ENCODE measurements at places on chromosomes 12 and 14.

DNA sequence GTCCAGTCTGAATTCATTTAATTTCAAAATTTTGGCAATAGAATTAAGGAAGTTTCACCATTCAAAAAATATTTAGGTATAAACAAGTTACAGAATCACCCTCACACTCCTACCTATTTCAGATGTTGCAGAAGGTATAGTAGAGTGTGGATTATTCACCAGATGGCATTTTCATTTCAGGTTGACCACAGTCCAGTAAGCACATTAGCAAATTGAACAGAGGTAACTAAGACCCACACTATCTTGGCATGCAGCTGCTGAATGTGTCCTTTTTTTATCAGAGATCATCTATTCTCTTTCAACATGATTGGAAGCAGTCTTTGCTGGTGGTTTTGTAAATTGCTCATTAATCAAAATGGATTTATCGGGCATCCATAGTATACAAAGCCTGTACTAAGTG is 151.8 kb upstream of the GARIN6 start:
- DNase-seq, result no peak

DNA sequence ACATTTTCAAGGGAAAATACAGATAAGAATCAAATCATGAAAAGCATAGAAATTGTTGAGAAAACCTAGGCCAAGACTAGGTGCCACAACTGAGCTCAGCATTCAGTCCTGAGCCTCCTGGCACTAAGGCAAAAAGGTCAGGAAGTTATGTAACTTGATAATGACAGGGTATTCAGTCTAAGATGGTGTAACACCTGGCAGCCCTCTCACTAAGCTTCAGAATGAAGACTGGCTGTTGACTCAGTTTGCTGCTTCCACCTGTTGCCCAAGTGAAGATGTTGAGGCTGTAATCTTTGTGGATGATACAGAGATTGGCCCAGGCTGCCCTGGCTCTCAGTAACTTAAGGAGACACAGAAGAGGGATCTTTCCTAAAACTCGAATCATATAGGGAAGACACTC is 19.6 kb downstream of the PROX2 start:
- no peak for DNase-seq

DNA sequence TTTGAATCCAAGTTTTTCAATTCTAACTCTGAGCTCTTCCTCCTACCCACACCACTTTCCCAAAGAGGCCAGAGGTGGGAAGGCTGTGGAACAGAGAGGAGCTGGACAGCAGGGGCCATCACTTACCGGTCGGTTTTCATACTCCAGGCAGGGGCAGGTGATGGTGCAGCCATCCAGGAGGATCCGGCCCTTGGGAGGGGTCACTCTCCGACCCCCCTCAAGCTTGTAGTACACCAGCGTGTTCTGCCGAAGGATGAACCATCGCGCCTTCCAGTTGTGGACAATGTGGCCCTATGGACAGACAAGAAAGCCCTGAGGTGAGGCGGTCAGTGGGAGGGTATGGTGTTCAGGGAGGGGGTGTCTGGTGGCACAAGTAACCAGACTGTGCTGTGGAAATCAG is 14.4 kb downstream of the PLEK2 start:
- no peak for DNase-seq

GRCh38 chr12:7206691-7207090 is 17.2 kb downstream of the PEX5 start:
- DNase-seq, result no peak

DNA sequence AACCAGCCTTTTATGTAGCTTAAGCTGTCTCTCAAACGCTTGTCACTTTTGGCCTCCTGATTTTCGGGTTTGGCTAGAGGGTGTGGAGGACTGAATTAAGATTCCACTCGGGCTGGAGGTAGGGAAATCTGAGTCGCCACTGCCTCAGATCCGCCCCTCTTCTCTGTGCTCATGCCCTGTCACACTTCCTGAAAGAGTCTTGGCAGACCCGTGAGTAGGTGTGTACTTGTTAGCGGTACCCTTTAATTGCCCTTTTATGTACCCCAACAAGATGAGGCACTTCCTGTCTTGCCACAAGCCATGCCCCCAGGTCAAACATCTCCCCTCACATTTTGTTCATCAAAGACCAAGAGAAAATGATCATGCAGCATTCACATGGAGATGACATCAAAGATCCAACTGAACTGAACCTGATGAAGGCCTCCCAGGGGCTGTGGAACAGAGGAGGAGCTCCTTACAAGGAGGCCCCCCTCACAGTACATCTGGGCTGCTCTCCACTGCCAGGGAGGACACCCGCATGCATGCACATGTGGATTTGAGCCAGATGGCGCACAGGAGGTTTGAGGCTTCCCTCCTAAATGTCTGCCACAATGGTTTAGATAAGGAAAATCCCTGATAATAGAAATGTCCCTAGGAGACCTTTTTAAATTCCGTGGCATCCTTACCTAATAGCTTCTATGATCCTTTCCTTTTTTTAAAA is 86.5 kb upstream of the CDKN3 start:
- no peak for DNase-seq

GRCh38 chr14:84806622-84807021 is 723.3 kb upstream of the FLRT2 start:
- no peak for DNase-seq

DNA sequence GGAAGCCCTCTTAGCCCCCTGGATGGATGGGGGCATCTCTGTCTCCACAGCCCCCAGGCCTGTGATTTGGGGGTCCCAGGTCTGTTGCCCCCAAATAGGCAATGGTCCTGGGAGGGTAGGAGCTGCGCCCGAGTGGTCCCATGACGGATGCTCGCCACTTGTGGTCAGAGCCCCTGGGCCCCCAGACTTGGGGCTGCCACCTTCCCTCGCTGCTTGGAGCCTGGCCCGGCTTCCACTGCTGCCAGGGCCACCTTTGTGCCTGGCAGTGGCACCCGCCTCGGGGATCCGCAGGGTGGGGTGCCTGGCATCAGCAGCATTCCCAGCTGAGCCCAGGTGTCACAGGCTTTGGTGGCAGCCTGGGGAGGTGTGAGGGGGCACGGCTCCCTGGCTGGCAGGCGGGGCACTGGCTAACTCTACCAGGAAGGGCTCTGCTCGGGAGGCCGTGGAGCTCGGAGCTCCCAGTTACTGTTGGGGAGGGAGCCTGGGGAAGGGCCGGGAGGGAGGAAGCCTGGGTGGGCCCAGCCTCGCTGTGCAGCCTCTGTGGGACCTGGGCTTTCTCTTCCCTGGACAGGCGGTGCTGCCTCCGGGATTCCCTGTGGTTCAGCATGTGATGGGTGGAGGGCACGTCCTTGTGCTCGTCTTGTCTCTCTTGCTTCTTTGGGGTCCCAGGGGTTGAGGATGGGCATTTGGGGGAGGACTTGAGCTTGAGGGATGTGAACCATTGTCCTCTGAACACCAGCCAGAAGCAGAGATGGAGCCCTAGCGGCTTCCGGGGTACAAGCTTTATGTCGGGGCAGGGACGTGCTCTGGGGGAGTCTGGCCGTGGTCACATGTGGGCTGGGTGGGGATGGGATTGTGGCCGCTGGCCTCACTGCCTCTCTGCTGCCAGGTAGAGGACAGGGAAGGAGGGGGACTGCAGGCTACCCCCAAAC is 5.4 kb downstream of the KIF26A start:
- no peak for DNase-seq

- no peak for DNase-seq
Observed at GRCh38 chr12:83110424-83110823, 423.7 kb downstream of the TMTC2 start.

- no peak for DNase-seq
Observed at GRCh38 chr12:132182711-132183365, 38.6 kb downstream of the NOC4L start.

- DNase-seq, result no peak
Observed at GRCh38 chr14:59342516-59343484, 122.4 kb downstream of the GPR135 start.

- no peak for DNase-seq
Observed at GRCh38 chr12:1855241-1855640, 34.9 kb downstream of the LRTM2 start.

GRCh38 chr12:67450441-67450840 is 181.3 kb downstream of the CAND1 start:
- no peak for DNase-seq

- DNase-seq, result no peak
Observed at GRCh38 chr12:99157946-99158345, 489.6 kb upstream of the GARIN6 start.

GRCh38 chr12:83122623-83122934 is 435.9 kb downstream of the TMTC2 start:
- no peak for DNase-seq

- no peak for DNase-seq
Observed at GRCh38 chr12:47901063-47901717, 3.6 kb downstream of the VDR start.

- no peak for DNase-seq
Observed at GRCh38 chr12:58639318-58639934, 280.9 kb downstream of the LRIG3 start.
